ENCODE measurements at places on chromosomes 7 and 10. TPM values are rescaled to one million over a fixed set of nuclear protein-coding genes. Genes with fewer than 3 reads are reported as not detected.

Gene TMEM236
- total RNA-seq, result 0.66 TPM

Gene FAM25G
- total RNA-seq, result not detected

Gene GPNMB
- 18.9 TPM for total RNA-seq

Gene CNTNAP2
- not detected for total RNA-seq

Gene OR13A1
- not detected for total RNA-seq

Gene CRTAC1
- total RNA-seq, result 0.52 TPM
